ENCODE measurements at places on chromosomes 4 and X. TPM values are rescaled to one million over a fixed set of nuclear protein-coding genes. Genes with fewer than 3 reads are reported as not detected.

DNA sequence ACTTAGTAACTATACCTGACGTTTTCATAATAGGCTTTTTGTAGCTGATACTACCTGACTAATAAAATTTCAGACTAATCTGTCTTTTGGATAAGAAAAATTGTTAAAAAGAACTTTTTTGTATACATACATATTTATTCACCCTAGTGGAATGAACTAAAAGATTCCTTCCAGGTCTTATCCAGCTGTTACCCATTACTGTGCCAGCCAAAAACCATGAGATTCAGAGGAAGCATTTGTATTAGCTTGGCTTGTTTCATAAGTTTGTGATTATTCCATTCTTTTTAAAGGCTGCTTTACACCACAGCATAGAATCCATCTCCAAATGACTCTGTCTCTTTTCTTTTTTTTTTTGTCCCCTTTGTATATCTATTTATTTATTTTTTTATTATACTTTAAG, 149.4 kb downstream of the FAT4 start:
- no peak for DNase-seq

DNA sequence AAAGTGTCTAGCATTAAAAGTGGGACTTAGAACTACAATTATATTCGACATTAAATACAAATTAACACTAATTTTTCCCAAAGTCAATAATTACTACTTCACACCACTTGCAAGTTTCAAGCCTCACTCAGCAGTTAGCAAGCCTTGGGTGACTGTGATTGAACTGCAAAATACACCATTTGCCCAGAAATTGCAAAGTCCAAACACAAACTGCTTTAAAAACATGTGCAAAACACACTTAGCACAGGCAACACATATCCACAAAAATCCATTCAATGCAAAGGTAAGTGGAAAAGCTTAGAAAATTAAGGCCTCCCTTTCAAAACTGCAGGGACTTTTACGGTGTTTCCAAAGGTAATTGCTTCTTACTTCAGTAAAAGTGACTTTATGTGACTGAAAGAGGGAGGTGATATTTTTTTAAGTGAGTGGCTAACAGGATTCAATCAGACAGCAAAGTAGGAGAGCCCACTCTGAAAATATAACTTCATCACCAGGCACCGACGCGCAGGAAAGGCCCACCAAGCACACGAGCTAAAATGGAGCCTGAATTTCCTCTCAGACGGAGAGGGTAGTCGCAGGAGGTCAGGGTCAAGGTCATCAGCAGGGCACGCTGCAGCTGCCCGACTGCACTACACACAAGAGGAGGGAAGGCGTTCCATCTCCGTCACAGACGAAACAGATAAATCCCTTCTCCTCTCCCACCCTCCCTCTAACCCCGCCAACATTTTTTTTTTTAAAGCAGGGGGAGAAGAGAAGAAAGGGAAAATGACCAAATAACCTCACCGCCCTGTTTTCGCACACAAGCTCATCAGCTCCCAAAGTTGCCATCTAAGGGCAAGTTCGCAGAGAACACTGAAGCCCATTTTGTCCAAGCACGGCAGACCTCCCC, 3.1 kb downstream of the ZNF827 start:
- DNase-seq, result peak; percentile 61

- DNase-seq, result no peak
Observed at GRCh38 chr4:1403177-1403583, 3.1 kb downstream of the NKX1-1 start.

- DNase-seq, result no peak
Observed at GRCh38 chrX:133402830-133403625, 12.3 kb downstream of the GPC4 start.

- DNase-seq, result no peak
Observed at GRCh38 chr4:152304220-152304619, 231.7 kb downstream of the FBXW7 start.

Gene HSD17B13
- total RNA-seq, result 0.04 TPM

Gene GRPEL1
- 213 TPM for total RNA-seq

DNA sequence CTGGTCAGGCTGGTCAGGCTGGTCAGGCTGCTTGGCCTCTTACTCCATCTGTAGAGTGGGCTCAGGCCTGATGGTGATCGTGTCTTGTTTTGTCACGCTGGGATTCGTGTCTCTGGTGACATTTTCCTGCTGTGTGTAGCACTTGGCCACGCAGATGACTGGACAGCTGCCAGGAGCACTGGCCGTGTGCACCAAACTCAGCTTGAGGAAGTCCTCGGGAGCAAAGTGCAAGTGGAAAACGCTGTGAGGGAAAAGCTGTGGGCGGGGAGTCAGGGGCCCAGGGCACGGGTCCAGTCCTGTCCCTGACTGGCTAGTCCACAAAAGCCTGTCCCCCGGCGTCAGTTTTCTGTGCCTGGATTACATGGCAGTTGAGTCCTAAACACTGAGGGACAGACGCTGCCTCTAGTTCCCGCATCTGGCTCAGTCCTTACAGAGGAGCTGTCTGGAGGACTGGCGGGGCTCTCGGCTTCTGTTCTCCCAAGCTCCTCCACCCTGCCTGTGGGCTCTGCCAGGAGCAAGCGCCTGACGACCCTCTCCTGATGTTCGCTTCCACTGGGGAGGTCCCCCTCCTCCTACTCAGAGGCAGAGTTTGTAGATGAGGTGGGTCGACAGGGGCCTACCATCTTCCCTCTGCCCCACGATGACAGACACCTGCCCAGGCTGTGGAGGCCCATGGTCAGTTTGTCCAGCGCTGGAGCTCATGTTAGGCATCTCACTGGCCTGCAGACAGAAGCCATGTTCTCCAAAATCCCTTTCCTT, 35.9 kb upstream of the GRPEL1 start:
- peak; percentile 86 for DNase-seq

GRCh38 chr4:10312568-10312967, 144.7 kb downstream of the ZNF518B start:
- DNase-seq, result no peak

Gene SSX2
- not detected for total RNA-seq

Gene XPNPEP2
- 0.49 TPM for total RNA-seq

DNA sequence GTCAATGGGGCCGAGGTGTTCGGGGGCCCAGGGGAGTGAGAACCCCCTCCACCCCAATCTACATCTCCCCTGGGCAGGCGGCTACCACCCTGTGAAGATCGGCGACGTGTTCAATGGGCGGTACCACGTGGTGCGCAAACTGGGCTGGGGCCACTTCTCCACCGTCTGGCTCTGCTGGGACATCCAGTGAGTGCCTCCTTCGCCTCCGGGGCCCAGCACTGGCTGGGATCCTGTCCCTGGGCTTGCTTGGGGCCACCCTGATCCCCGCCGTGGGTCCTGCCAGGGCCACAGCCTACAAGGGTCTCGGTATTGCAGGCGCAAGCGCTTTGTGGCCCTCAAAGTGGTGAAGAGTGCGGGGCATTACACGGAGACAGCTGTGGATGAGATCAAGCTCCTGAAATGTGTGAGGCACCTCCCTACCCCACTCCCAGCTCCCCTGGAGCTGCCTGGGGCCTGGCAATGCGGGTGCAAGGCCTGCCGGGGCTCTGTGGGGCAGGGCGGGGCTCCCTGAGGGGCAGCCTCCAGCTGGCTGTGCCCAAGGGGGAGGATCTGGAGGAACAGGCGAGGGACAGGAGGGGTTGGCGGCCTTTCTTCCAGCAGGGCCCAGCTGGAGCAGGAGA, 697 bp downstream of the SRPK3 start:
- DNase-seq, result no peak

- no peak for DNase-seq
Observed at GRCh38 chr4:170698334-170698733, 608.6 kb upstream of the AADAT start.

DNA sequence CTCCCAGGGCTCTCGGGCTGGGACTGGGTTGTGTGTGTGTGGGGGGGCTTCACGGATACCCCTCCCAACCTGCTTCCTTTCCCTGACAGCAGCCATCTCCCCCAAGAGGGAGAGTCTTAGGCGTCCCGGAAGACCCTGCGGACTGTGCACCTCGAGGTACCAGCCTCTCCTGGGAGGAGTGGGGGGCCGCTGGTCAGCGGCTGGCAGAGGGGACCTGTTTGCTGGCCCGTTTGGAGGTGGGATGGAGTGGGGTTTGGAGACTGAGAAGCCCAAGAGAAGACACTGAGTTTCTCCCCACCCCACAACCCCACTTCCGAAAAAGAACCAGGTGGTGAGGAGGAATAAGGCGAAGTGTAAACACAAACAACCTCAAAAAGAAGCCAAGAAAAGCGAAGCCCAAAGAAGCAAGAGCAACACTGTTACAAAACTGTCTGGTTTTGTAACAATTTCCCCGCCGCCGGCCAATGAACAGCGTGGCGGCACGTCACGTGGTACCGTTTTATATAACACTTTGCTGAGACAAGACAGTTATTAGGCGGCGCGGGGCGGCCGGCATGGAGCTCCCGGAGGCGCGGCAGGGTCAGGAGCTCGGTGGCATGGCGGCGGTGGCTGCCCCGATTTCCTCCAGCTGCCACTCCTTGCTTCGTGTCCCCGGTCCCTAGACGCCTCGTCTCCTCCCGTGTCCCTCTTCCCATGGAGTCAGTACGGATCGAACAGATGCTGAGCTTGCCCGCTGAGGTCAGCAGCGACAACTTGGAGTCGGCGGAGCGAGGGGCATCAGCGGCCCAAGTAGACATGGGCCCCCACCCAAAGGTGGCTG, at the start of gene LONRF3:
TSS of gene LONRF3 (plus strand) at position 531 of the 820 bp plus-strand sequence. CDS start at position 694, 163 bp downstream.
- DNase-seq, result peak; percentile 58

Gene SLITRK4
- not detected for total RNA-seq

GRCh38 chr4:114040319-114041116, 61.1 kb upstream of the ARSJ start:
- DNase-seq, result no peak

DNA sequence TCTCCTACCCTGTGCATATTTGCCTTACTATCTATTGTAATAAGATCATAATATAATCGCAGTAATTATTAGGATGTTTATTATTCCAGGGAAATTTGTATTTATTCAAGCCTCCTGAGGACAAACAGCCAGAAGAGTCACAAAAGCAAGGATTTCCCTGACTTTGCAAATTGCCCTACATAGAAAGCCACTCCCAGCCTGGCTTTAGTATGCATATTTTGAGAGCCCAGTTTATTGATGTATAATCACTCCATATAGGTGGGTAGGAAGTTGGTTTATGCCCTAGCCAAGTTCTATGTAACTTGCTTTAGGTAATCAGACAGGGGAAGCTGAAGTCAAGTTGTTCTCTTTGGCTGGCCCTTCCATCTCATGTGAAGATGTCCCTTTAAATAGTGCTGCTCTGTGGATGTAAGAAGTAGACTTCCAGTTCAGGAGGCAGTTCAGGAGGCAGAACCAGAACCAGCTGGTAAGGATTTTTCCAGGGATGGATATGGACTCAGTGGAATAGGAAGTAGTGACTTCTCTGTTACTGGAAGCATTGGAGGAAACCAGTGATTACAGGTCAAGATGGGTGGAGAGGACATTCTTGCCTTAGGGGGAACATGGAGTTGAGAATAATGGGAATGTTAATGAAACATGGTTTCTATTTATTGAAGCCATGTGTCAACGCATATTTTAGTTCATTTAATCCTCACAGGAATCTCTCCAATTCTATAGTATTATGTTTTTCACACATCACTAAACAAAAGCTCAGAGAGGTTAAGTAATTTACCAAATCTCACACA, 70.5 kb upstream of the KIT start:
- no peak for DNase-seq

DNA sequence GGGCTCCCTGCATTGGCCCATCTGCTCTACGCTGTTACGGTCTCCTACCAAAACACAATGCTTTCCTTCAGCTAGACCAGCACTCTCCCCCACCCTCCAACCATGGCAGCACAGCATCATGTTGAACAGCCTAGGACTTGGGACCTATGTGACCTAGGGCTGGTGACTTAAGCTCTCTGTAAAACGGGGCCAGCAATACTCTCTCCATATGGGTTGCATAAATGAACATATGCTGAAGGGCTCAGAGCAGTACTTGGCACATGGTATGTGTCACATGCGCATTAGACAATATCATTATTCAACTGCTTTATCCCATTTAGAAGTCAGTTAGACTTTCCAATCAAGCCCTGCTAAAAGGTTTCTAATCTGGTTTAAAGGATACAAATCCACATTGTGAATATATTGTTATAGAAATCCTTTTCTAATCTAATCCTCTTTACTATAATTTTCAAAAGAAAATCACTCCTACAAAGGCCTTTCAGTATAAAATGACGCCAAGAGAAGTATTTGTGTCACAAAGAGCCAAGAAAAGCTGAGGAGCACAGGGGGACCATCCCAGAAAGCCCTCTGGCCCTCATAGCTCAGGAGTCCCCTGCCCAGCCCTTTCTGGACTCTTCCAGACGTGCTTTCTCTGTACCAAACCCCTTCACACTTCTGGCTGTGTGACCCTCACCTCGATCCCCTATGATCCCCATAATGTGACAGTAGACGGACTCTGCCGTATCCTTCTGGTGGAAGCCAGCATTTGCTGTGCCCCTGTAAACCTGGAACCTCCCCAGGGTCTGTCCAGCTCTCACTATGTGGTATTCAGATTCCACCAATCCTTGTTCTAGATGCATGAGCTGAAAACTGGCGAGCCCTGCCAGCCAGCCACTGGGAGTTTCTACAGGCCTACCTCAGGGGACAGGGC, 42.3 kb downstream of the NSG1 start:
- DNase-seq, result no peak

DNA sequence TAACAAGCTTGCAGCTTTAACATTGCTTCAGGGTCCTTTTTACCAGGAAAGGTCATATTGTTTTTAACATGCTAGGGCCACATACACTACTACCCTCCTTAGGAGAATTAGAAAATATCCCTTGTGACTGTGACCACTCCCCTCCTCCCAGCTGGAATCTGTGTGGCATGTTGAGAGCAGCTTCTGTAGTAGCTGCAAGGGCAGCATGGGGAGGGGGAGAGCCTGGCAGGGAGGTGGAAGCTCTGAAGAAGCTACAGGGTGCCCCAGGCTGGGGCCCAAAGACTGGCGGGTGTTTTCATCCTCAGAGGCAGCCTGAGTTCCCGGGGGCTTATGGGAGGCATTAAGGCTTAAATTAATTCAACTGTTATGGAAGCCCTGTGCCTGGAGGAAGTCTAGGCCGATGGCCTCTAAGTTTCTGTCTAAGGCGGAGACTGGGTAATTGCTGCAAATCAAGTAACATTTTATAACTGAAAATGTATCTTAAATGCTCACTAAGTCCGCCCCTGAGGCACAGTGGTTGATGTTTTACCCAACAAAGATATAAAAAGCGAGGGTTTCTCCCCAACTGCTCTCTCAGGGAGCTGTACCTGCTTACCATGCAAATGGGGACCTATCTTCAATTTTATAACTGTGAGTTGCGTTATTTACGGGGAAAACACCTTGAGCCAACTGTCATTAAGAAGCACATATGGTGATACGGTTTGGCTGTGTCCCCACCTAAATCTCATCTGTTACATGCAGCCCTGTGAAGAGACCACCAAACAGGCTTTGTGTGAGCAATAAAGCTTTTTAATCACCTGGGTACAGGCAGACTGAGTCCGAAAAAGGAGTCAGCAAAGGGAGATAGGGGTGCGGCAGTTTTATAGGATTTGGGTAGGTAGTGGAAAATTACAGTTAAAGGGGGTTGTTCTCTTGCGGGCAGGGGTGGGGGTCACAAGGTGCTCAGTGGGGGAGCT, 37.4 kb upstream of the STS start:
- DNase-seq, result no peak

Gene VCX3B
- total RNA-seq, result not detected

DNA sequence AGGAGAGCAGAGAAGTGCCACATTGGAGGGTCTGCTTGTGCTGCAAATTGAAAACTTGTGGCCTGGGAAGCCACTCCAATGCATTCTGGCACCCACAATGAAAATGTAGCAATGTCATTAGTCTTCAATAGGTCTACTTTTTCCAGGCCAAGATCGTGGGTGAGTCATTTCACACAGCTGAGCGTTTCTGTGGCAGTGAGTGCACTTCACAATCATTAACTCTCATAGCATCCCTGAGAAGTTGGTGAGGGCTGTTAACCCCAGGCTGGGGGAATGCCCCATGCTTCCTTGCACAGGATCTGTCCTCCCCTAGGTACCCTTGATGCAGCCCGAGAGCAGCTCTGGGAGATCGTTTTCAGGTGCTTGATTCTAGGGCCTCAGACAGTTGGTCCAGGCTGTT, 196.8 kb upstream of the ATP6AP2 start:
- no peak for DNase-seq

Measured in HepG2 (cell line).